ENCODE measurements at places on chromosomes 2 and 18.

DNA sequence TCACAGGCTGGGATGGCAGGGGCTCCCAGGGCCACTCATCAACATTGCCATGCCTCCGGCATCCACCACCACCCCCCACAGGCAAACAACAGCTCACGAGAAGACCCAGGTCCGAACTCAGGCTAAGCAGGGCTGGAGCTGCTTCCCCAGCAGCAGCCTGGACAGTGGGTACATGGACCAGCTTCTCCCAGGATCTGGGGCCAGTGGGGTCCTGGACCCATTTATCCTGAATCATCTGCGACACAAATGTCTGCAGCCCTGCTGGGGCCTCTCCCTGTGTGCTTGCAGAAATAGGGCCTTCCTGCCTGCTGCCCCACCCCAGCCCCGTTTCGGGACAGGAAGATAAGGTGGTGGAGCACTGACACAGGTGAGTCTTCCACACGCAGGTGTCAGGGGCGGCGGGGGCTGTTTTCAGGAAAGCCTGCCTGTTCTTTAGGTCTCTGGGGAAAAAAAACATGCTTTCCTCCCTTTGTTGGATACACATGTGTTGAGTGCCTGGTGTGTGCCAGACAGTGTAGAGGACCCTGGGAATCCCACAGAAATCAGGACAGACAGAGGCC, 4.5 kb downstream of the PRLH start:
- H3K4me1 ChIP-seq, result peaks cover 5% of the 10 kb centered on the region
- H3K27me3 ChIP-seq, result peaks cover 8% of the 10 kb centered on the region
- H3K27ac ChIP-seq, result no peak overlapping the region
- no peak overlapping the region for H3K4me3 ChIP-seq
- H3K36me3 ChIP-seq, result no peaks in the 10 kb centered on the region

DNA sequence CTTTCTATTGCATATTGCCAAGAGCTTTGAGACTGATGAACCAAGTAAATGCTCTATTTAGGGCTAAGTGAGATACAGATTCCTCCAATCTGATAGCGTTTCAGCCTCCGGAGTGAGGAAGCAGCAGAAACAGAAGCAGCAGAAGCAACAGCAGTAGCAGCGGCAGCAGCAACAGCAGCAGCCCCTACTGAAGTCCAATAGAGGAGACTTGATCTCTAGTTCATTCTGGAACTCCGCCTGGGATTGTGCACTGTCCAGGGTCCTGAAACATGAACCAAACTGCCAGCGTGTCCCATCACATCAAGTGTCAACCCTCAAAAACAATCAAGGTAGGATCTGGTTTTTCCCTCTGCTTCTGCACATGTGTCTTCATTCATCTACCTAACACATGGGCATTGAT, at the start of gene DPP10:
Gene DPP10 (plus strand): TSS at position 132 of the 400 bp plus-strand sequence.
- no peak for DNase-seq
- H3K27me3 ChIP-seq, result peaks cover 5% of the 10 kb centered on the region
- H3K27ac ChIP-seq, result no peak within 1 kb of the TSS
- no peak within 1 kb of the TSS for H3K4me3 ChIP-seq
- no peaks in the 10 kb centered on the region for H3K4me1 ChIP-seq

GRCh38 chr2:20625491-20626391, 25.2 kb downstream of the HS1BP3 start:
- no peak for DNase-seq
- H3K4me3 ChIP-seq, result no peak overlapping the region
- H3K36me3 ChIP-seq, result peaks cover 21% of the 10 kb centered on the region

DNA sequence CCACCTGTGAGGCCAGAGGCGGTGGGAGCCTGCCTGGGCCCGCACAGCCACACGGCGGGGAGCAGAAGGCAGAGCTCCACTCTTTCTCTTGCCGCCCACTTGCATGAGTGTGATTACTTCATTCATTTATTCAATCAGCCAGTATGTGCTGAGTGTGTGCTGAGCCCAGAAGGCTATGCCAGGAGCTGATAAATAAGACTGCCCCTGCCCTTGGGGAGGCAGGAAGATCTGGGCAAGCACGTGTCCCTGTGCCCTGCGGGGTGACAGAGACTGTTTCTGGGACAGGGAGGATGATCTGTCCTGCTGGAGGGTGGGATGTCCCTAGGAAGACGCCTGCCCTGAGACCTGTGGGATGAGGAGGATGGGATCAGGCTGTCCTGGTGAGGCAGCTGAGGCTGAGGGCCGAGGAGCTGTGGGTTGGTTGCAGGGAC, 250.8 kb downstream of the DYSF start:
- H3K27me3 ChIP-seq, result peaks cover 15% of the 10 kb centered on the region
- H3K27ac ChIP-seq, result no peak overlapping the region
- no peak overlapping the region for H3K4me3 ChIP-seq
- peaks cover 4% of the 10 kb centered on the region for H3K4me1 ChIP-seq
- no peaks in the 10 kb centered on the region for H3K36me3 ChIP-seq
- no peak for DNase-seq

DNA sequence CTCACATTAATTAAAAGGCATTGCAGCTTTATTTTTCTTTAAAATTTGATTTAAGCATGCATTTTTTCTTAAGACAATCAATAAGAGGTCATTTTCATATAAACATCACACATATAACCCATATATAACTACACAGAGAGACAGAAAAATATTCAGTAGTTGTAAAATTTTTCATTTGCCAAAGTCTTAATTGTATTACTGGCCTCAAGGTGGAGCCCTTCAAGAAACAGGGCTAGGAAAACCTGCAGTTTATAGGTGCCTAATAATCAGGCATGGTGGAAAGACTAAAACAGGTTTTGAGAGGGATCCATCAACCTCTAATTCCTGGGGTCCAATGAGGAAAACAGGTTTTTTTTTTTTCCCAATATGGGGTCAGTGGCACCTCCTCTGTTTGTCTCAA, 71.3 kb upstream of the ZNF804A start:
- H3K4me3 ChIP-seq, result no peak overlapping the region
- DNase-seq, result no peak
- H3K36me3 ChIP-seq, result no peaks in the 10 kb centered on the region
- H3K27ac ChIP-seq, result no peak overlapping the region

DNA sequence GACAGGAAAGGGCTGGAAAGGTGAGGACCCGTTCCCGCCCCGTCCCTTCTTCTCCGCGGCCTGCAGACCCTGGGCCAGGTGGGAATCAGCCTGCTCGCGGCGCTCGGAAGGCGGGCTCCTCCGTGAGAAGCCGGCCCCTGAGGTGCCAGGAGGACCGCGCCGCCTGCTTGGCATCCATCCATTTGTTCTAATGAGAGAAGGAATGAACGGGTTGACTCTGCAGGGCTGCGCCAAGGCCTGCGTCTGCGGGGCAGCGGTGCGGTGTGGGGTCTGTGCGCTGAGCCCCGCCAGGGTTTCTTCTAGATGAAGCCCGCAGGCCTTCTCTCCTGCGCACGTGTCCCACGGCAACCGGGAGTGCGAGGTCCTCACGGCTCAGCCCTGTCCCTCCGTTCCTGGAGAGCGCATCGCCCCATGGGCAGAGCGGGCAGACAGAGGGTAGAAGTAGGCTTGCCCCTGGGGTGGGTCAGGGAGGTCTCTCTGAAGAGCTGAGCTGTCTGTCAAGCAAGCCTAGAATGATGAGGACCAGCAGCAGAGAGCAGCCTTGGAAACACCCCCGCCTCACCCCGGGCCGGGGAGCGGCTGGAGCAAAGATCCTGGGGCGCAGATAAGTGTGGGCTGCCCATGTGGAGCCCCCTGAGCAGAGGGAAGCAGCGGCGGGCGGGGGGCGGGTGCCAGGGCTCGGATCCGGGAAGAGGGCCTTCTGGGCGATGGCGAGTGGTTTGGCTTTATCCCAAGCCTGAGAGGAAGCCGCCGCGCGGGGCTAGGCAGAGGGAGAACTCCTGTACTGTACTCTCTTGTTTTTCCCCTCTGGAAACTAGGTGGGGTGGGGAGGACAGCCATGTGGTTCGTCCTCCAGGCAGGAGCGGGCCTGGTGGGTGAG, 27.9 kb upstream of the HS6ST1 start:
- DNase-seq, result no peak
- no peaks in the 10 kb centered on the region for H3K4me1 ChIP-seq
- H3K27ac ChIP-seq, result no peak overlapping the region
- H3K4me3 ChIP-seq, result no peak overlapping the region
- no peaks in the 10 kb centered on the region for H3K27me3 ChIP-seq

DNA sequence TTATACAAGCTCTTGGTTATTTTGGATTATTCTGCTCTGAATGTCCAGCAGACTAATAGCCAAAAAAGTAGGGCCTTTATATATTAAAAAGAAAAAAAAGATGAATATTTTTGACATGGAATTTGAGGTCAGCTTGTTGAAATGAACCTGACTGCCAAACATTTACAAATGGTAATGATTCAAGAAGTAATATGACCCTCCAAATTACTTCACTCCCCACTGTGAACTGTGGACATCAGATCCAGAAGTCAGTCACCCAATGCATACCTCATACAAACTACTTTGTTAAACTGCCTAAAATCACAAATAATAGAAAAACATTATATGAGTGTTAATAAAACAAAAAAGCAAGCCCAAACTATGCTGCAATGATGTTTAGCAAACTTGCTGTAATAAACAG, 10.0 kb downstream of the EPG5 start:
- H3K4me1 ChIP-seq, result peaks cover 24% of the 10 kb centered on the region
- no peaks in the 10 kb centered on the region for H3K27me3 ChIP-seq
- no peak for DNase-seq

DNA sequence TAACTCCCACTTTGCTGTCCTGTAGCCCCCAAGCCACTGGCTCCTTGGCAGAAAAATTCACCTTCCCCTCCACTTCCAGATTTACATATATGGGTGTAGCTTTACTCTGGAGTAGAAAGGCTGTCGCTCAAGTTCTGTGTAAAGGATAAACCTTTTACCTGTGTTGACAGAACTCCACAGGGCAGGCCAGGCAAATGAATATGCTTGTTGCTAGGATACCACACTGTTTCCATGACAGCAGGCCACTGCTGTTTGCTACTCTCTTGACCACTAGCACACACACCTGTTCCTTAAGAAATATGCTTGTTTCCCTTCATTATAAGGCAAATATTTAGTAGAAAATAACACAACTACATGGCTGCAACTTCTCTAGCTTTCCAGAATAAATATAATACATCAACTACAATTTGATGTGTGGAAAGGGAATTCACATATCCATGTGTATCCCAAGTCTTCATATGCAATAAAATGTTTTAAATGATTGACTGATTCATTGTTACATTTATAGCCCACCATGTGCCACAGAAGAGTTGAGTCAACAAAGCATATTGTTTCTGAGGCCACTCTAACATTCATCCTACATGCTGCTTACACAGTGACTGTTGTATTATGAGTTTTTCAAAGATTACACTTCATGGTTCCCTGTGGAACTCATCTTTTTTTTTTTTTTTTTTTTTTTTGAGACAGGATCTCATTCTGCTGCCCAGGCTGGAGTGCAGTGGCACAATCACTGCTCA, 56.2 kb upstream of the ROCK1 start:
- H3K4me1 ChIP-seq, result peaks cover under 1% of the 10 kb centered on the region
- H3K27me3 ChIP-seq, result peaks cover 5% of the 10 kb centered on the region
- DNase-seq, result no peak
- H3K36me3 ChIP-seq, result no peaks in the 10 kb centered on the region
- H3K4me3 ChIP-seq, result no peak overlapping the region

DNA sequence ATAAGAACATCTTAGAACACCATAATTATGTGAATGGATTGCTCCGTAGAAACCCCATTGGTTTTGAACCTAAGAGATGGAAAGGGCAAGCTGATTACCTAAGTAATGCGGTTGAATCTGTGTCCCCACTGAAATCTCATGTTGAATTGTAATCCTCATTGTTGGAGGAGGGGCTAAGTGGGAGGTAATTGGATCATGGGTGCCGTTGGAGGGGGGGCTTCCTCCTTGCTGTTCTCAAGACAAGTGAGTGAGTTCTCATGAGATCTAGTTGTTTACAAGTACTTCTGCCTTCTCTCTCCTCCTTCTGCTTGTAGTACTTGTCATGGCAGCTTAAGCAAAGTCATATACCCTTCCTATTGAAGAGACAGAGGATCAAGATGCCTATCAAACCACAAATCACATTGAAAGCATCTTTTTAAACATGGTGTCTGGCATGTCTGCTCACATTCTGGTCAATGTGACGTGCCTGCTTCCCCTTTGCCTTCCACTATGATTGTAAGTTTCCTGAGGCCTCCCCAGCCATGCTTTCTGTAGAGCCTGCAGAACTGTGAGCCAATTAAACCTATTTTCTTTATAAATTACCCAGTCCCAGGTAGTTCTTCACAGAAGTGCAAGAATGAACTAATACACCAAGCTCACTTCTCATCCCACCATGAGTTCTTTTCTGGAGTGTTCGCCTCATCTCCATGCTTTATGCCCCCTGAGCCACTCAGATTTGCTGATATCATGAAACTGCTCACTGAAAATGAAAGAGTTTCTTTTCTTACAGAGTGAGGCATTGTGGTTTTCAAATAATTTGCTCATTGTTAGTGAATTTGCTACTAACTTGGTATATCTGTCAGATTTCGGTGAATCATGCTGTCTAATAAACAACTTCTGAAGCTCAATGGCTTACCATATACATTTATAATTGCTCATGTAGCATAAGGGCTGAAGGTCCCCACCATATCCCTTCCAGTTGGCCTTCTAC, 23.6 kb downstream of the KCNE4 start:
- H3K27ac ChIP-seq, result no peak overlapping the region
- H3K4me3 ChIP-seq, result no peak overlapping the region
- H3K36me3 ChIP-seq, result no peaks in the 10 kb centered on the region
- peaks cover 9% of the 10 kb centered on the region for H3K27me3 ChIP-seq
- DNase-seq, result no peak

GRCh38 chr2:60966507-60967405, 50.8 kb upstream of the PEX13 start:
- peaks cover 22% of the 10 kb centered on the region for H3K4me1 ChIP-seq
- peak overlapping the region; percentile 86 for H3K27ac ChIP-seq
- H3K36me3 ChIP-seq, result peaks cover 2% of the 10 kb centered on the region
- no peak for DNase-seq
- no peaks in the 10 kb centered on the region for H3K27me3 ChIP-seq

DNA sequence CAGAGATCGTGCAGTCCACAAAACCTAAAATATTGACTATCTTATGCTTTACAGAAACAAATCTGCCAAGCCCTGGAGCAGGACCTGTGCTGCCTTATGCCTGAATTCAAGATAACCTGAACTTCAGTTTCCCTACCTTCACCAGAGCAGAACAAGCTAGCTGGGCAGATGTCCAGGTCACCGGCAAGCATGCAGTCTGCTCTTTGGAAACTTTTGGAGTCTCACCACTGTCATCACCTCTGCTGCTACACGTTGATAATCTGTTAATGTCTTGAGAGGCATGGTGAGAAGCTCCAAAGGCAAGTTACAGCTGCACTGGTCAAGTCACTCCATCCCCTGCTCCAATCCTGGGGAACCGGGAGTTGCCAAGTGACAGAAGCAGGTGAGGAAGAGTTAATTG, 354.2 kb downstream of the RBM43 start:
- no peak overlapping the region for H3K4me3 ChIP-seq
- no peak overlapping the region for H3K27ac ChIP-seq
- H3K4me1 ChIP-seq, result no peaks in the 10 kb centered on the region
- no peaks in the 10 kb centered on the region for H3K36me3 ChIP-seq
- H3K27me3 ChIP-seq, result peaks cover 1% of the 10 kb centered on the region

GRCh38 chr2:10798783-10799182, 13.8 kb downstream of the PDIA6 start:
- DNase-seq, result no peak
- peaks cover 20% of the 10 kb centered on the region for H3K36me3 ChIP-seq
- no peak overlapping the region for H3K27ac ChIP-seq
- peaks cover 14% of the 10 kb centered on the region for H3K4me1 ChIP-seq
- H3K4me3 ChIP-seq, result no peak overlapping the region

- H3K4me1 ChIP-seq, result peaks cover 7% of the 10 kb centered on the region
- no peaks in the 10 kb centered on the region for H3K27me3 ChIP-seq
- no peaks in the 10 kb centered on the region for H3K36me3 ChIP-seq
- H3K4me3 ChIP-seq, result no peak overlapping the region
- no peak overlapping the region for H3K27ac ChIP-seq
Measured at GRCh38 chr2:207283356-207283755, 117.6 kb upstream of the KLF7 start.
